Stromal cell of bone marrow (primary cell): ENCODE measurements at places on chromosomes 2 and 18.

DNA sequence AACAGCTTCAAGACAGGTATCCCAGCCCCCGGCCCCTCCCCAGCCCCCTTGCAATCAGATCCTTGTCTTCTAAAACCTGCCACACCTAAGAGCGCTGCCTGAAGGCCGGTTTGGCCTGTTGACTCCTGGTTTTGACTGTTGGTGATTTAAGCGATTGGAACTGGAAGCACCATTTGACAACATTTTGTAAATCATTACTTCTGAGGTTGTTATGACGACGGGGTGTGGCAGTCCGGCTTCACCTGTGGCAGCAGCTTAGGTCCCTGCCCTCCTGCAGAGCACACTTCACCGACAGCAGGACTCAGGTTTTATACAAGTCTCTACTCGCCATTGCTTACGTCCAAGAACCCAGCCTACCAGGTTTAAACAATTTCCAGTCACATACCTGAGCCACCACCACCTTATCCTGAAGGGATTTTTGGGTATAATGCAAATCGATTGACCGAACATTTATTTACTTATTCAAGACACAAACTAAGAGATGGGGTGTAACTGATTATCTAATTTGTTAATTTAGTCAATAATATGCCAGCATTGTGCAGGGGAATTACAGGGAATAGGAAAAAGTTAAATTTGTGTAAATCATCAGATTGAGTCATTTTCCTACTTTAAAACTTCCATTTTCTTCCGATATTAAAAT is 707 bp upstream of the DGUOK start:
- no peak for DNase-seq

- DNase-seq: peak; percentile 54
Observed at GRCh38 chr2:158926478-158926948, 41.9 kb upstream of the TANC1 start.

DNA sequence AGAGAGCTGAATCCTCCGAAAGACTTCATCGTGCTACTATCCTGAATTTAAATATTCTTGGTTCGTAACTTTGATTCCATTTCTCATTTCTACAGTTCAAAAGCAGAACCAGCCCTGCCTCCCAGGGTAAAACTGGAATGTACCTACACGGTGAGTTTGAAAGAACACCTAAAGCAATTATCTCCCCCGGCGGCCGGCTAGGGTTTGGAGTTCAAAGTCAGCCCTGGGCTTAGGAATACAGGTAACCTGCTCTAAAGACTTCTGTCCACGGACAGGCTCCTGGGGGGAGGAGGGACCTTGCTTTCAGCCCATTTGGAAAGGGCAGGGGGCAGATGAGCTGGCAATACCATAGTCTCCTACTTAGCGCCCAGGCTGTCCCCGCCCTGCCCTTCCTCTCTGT is 32.3 kb downstream of the CYP27C1 start:
- no peak for DNase-seq

DNA sequence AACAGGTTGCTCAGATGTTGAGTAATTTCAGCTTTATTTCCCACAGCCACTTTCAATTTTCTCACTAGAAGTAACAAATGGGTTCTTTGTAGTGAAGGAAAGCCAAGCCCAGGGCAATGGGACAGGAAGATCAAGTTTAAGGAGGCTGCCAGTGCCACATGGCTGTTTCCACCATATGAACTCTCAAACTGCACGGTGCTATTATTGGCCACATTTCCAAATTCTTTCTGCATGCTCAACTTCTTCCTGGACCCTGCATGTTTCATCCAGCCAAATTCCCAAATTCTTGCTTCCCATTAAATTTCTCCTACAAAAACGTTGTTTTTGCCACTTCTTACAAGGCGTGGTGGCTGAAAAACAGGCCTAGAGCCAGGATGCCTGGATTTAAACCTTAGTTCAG is 193.3 kb upstream of the SPHKAP start:
- no peak for DNase-seq

GRCh38 chr2:96685577-96686459 is 43.3 kb downstream of the FER1L5 start:
- no peak for DNase-seq
